ENCODE measurements at places on chromosomes 7 and 10.
A peak's percentile ranks its signal among the peaks of the same experiment; 100 is the strongest.

DNA sequence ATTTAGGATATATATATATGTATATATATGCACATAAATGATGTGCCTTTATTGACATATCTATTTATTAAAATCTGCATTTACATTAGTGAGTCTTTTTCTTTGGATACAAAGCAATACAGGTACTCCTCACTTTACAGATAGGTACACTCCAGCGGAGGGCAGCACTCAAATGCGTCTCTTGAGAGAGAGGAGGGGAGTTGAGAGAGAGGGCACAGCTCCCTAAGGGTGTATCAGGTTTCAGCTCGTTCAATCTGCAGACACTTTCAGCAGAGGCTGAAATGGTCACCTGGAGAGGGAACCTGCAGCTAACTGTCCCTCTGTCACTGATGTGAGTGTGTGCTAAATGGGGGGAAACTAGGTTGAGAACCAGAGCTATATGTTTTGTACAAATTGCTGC lies 21.5 kb downstream of the C10orf53 start:
- no peak for DNase-seq

DNA sequence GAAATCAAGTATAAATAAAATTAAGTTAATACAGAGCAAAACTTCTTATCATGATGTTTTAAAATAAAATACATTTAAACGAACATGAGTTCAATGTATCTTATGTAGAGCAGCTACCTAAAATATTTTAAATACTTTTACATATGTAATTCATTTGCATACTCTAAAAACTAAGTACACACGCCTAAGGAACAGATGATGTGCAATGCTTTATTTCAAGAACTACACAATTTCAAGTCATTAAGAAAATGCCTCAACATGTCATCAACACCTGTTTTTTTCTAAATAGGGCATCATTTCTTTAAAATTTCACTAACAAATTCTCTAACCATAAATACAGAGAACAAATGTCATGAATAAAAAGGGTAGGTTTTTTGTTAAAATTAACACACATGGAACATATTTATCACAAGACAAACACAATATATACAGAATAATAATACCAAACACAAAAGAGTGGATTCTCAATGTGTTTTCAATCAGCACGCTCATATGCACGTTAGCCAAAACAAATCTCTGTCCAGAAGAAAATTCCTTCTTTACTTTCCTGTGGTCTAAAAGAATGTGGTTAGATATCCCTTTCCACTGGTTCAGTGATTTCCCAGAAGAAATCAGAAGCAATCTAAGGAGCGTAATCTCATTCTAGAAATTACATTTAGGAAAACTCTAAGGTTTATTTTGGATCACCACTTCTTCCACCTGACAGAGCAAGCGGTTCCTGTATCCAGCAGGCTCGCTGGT lies 73.0 kb upstream of the PFKP start:
- peak; percentile 55 for DNase-seq

DNA sequence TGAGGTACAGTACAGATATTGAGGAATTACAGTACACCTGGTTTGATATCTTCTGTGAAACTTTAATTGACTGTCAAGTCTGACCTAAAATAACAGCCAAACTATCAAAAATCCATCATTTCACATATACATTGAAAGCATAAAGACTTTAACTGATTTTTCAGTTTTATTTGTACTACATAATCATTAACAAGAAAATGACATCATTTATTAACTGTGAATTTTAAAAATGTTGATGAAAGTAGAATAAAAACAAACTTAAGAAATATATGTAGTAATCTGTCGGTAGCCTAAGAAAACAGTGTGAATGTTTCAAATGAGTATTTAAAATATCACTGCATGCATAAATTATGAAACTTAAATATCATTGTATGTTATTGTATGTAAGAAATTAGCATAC lies 836.7 kb upstream of the GHITM start:
- DNase-seq = no peak

GRCh38 chr7:143360788-143361551 lies 1.5 kb downstream of the FAM131B start:
- no peak for DNase-seq

DNA sequence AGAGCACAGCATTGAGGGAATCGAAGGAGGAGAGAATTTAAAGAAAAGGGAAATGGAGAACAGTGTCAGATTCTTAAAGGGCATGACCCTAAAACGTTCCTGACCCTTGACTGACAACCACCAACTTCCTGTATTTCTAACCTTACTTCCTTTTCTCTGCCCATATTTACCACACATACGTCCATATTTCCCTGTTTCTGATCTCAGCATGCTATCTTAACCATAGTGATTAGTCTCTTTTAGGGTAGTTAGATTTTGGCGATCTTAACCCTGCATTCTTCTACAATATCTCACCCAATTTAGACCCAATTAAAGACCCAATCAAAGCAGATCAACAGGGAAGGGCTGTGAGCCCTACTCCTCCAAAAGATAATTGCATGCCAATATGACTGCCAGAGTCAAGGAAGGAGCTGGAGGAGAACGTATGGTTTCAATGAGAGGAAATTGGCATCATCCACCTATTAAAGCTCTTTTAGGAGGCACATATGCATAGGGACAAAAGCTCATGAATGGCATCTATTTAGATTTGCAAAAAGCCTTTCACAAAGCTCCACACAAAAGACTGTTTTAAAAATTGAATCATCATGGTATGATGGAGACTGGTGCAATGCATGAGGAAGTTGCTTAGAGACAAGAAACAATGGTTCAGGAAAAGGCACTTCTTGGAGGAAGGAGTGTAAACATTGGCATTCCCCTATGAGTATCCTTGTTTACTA lies 49.0 kb upstream of the ARHGAP12 start:
- peak; percentile 68 for DNase-seq

DNA sequence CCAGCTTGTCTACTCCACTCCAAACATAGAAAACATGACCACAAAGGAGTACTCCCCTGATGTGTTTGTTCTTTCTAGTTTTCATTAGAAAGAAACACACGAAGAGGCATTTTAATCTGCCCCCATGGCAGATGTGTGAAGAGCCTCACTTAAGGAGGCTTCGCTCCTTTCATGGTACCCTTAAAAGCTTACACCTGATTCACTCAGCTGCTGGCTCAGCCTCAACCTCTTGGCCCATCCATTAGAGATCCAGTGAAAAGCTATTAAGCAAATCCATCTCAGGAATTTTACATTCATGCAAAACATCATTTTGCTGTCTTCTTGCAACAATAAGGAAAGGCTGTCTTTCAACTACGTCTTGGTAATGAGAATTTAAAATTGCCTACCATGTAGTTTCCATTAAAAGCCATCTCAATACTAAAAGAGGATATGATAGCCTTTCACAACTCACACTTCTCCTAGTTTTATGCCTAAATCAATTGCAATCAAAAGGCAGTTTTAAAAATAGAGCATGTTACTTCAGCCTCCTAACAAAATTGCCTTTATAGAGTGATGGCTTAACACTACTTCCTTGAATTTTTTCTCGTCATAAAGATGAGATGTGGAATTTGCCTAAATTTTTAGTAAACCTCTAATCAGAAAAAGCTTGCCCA lies 22.7 kb downstream of the MACC1 start:
- no peak for DNase-seq

- peak; percentile 70 for DNase-seq
These were observed 16.6 kb downstream of the ZNF862 start for GRCh38 chr7:149854611-149855360.

- DNase-seq = no peak
These were observed 60.2 kb upstream of the MKRN1 start for GRCh38 chr7:140539461-140539860.

DNA sequence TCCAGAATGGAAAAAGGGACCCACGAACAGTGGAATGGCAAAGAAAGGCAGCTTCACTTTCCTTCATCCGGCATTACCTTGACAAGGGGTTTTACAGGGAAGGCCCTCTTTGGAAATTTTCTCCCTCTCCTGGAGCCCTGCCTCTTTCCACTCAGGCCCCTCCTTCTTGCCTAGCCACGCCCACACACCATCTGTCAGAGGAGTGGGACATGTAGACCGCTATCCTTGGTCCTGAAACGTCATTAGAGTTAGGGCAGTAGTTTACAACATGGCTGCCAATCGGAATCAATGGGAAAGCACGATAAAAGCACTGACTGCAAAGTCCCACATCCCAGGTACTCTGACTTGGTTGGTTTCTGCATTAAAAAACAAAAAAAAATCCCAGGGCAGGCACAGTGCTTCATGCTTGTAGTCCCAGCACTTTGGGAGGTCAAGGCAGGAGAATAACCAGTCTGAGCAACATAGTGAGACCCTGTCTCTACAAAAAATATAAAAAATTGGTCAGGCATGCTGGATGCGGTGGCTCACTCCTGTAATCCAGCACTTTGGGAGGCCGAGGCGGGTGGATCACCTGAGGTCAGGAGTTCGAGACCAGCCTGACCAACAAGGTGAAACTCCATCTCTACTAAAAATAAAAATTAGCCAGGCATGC lies 96.4 kb downstream of the MARCHF5 start:
- DNase-seq = peak; percentile 76

DNA sequence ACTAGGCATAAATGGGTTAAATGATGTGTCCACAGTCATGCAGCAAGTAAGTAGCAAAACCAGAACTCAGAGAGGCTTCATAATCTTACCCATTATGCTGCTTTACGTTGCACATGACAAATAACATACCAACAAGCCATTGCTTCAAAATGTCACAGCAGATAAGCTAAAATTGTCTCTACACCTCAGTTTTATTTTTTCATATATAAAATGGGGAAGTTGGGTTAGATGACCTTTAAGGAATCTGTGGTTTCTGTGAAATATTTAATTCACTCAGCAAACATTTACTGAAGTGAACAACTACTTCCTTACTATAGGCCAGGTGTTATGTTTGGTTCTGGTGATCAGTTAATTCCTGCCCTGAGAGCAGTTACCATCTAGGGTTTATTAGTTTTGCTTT lies 2.2 kb upstream of the ASCC1 start:
- no peak for DNase-seq

DNA sequence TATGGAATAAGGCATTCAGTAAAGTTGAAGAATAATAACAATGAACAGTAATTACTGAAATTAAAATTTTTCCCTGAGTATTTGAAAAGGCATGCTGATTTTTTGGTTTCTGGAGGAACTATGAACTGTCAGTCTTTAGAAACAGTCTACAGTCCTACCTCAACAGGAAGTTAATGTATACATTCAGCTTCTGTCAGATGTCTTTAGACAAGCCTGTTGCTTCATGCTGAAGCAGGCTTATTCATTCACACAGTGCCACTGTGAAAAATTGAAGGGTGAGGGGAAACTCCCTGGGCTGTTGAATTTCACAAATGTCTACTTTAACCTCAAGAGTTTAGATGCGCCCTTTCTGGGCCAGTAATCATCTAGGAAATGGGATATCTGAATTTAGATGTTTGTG lies 3.5 kb downstream of the NRF1 start:
- DNase-seq = peak; percentile 21

DNA sequence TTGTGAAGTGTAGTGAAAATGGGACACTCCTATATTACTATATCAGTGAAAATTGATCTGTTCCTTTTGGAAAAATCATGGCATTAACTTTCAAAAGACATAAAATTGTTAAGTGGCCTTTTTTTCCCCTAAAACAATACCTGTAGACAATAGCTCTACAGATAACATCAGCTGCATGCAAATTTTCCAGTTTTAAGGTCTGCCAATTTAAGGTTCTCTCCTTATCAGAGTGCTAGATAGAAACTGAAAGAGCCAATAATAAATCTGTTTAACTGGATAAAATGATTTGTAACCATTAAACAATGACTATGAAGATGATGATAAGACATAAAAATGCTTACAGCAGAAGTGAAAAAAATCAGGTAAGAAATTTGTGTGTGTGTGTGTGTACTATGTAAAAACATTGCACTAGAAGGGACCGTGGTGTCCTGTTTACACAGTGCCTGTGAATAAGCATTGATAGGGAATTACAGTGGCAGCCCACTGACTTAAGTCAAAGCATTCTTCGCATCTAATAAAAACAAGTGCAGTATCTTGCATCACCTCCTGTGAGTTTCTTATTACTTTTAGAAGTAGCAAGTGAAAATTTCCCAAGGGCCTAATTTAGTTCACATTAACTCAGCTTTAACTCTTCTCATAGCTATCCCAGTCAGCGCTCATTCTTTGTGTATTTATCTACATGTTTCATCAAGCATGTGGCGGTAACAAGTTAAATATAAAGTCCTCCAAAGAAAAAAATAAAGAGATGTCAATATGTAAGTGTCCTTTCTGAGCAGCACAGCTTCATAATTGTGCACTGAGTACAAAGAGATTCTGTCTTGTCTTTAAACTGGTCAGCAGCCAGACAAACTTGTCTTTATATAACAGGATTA lies 261.9 kb downstream of the ARL4A start:
- DNase-seq = no peak

- no peak for DNase-seq
These were observed 830.2 kb upstream of the SORCS1 start for GRCh38 chr10:107994621-107995270.

DNA sequence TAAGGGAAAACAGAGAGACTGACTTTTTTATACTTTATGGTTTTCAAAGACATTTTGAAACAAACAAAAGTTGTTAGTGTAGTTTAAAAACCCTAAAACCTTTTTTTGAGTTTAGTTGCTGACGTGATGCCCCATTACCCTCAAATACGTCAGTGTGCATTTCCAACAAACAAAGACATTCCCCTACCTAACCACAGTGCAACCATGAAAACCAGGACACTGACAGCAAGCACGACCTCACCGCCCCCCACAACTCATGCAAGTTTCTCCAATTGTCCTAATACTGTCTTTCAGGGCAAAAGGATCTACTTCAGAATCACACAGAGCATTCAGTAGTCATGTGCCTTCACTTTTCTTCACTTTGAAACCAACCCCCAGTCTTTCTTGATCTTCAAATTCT lies 75.0 kb downstream of the WNT2 start:
- peak; percentile 25 for DNase-seq

DNA sequence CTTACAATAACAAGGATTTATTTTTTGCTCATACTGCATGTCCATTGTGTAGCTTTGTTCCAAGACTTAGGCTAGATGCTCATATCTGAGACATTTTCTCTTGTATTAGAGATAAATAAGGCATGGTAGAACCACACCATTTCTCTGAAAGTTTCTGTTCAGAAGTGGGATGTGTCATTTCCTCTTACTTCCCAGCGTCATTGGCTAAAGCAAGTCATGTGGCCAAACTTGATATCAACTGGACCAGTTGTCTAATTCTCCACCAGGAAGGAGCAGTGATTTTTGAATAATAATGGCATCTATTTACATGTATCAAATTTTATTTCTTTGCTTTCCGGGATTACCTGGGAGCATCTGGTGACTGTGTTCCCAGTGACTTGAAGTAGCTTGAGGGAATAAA lies 38.3 kb downstream of the AHCYL2 start:
- peak; percentile 19 for DNase-seq

DNA sequence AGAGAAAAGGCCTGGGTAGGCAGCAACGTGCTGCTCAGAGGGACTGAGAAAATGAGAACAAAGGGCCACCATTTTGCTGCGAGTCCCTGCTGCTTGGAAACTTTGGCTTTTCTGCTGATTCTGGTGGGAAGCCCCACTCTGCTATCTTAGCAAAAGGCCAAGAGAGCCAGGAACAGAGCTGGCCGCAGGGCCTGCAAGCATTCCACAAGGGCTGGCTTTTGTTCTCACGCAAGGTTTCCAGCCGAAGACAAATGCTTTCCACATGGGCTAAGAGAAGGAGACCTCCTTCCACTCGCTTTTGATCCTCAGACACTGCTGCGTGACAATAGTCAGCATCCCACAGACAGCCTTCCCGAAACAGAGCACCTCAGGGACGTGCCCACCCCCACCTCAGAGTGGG lies 163.1 kb downstream of the ARHGAP12 start:
- DNase-seq = peak; percentile 70

All from EH (cell line).